Stimulated activated CD8-positive, alpha-beta memory T cell treated with anti-CD3 and anti-CD28 coated beads, Interleukin-7, amount 100 ng/mL, for 1 hour (primary cell): ENCODE measurements at places on chromosomes 11 and 22.
A peak's percentile ranks its signal among the peaks of the same experiment; 100 is the strongest.

GRCh38 chr22:33126881-33127280 lies 68.7 kb upstream of the SYN3 start:
- DNase-seq: no peak

- DNase-seq: no peak
Measured at GRCh38 chr11:111978028-111978771, 41.1 kb downstream of the DIXDC1 start.

GRCh38 chr11:14852571-14853177 lies 39.4 kb downstream of the CYP2R1 start:
- DNase-seq: no peak

- peak; percentile 82 for DNase-seq
Measured at GRCh38 chr11:45147017-45147728, 734 bp downstream of the PRDM11 start.

DNA sequence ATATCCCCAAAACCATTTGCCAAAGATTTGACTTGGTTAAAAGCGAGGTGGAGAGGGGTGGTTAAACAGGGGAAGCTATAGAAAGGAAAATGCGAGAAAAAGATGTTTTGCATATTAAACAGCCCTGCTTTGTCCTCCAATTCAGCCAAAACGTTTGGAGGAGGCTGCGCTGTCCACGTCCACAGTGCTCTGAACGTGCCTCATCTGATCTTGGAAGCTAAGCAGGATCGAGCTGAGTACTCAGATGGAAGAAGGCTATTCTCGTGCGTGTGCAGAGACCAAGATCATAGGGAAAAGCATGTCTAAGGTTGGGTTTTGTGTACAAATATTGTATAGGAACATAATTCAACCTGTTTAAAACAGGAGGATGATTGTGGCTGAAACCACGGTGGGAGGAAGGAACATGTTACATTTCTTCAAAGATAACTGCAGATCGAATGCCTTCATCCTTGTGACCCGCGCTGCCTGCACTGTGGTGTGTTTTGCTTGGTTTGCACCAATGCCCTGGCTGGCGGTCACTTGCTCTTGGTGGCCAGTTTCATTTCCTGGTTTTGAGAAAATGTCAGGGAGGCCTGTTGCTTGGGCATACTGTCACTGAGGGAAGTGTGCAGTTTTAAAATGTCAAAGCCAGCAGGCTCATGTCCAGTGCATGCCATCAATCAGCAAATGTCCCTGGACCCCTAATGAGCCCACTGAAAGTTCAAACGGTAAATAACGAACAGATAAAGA lies 40.4 kb downstream of the FLI1 start:
- no peak for DNase-seq

GRCh38 chr11:34859496-34859895 lies 56.7 kb downstream of the APIP start:
- no peak for DNase-seq

- DNase-seq: peak; percentile 71
Measured at GRCh38 chr22:37457093-37457893, 28.9 kb downstream of the MFNG start.

- DNase-seq: no peak
Measured at GRCh38 chr11:47007579-47007978, 71.0 kb downstream of the CSTPP1 start.

- DNase-seq: no peak
Measured at GRCh38 chr11:117443266-117444186, 115.9 kb downstream of the CEP164 start.

- DNase-seq: no peak
Measured at GRCh38 chr11:27693398-27693797, 6.9 kb downstream of the BDNF start.

DNA sequence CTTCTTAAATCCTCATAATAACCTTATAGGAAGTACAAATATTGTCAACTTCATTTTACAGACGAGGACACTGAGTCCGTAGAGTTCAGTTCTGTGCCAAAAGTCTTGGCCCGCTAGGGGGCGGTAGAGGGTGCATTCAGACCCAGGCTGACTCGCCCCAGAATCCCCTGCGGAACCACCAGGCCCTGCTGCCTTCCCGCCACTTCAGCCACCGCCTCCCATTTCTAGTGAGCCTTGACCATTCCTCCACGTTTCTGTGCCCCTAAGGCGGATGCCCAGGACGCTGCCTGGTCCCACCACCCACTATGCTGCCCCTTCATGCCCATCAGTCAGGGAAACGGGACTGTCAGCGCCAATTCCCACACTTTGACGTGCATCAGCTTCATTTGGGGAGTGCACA lies 19.1 kb downstream of the SYT13 start:
- no peak for DNase-seq

GRCh38 chr11:4039011-4039410 lies 55.6 kb upstream of the RRM1 start:
- no peak for DNase-seq

DNA sequence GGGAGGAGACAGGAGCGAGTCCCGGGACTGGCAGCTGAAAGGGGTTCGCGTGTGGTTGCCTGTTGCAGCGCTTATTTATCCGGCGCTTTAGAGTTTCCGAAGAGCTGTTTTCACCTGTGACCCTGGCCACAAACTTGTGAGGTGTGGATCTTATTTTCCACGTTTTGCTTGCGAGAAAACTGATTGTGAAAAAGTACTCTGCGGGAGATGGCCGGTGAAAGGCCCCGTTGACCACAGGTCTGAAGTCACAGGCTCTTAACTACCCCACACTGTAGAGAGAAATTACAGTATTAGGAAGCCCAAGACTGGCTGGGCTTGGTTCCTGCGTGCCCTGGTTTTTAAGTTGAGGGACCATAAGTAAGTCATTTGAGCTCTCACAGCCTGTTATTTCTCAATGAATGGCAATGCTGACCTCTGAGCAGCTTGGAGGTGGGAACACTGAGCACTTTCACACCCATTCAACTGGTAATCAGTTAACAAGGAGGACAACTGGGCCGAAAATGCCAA lies 379 bp upstream of the RAB38 start:
- no peak for DNase-seq

- no peak for DNase-seq
Measured at GRCh38 chr11:61417670-61418069, 12.1 kb downstream of the CPSF7 start.

- no peak for DNase-seq
Measured at GRCh38 chr11:78037056-78037455, 14.0 kb upstream of the KCTD14 start.

- DNase-seq: no peak
Measured at GRCh38 chr22:34579519-34579918, 486.4 kb upstream of the ISX start.

GRCh38 chr11:46723359-46723680 lies 4.3 kb downstream of the F2 start:
- no peak for DNase-seq

GRCh38 chr11:92979176-92979575 lies 9.7 kb downstream of the MTNR1B start:
- DNase-seq: no peak

- DNase-seq: no peak
Measured at GRCh38 chr11:39570526-39570925, 1888.9 kb downstream of the LRRC4C start.

DNA sequence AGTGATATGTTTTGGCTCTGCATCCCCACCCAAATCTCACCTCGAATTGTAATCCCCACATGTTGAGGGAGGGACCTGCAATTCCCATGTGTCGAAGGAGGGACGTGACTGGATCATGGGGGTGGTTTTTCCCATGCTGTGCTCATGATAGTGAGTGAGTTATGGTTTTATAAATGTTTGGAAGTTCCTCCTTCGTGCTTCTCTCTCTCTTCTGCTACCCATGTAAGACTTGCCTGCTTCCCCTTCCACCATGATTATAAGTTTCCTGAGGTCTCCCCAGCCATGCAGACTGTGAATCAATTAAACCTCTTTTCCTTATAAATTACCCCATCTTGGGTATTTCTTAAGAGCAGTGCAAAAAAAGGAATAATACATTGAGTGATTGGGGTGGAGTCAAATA lies 7.3 kb upstream of the CEP295 start:
- DNase-seq: no peak

GRCh38 chr11:130070846-130071200 lies 1.1 kb downstream of the APLP2 start:
- no peak for DNase-seq

- no peak for DNase-seq
Measured at GRCh38 chr22:36512333-36512732, 5.5 kb upstream of the FOXRED2 start.

DNA sequence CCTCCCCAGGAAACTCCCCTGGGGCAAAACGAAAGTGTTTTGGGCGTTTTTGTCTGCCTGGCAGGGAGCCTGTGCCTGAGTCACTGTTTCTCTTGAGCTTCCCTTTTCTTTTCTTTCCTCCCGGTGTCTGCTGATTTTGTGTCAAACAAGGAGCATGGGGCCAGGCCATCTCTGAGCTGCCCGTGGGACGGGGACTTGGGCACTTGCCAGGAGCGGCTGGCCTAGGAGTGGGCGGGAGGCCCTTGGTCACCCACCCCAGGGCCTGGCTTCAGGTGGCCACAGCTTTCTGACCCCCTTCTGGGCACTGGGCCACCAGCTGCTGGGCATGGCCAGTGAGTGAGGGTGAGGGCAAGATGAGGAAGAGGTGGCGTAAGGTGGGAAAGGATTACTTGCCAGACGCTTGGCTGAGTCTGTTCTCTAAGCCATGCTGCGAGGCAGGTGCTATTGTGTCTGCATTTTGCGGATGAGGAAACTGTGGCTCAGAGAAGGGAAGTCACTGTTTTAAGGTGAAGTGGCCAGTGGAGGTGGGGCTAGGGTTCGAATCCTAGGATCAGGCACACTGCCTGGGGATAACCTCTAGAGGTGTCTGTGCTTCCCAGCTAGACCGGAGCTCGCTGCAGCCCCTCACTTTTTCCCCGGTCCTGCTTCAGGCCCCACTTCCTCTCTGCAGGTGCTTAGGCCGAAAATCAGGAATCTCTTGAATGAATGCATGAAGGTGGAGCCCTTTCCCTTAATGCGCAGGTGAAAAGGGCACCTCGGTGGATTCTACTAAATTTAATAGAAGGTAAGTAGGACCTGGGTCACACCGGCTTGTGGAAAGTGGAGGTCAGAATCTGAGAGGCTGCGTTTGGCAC lies 7.8 kb upstream of the NFAM1 start:
- no peak for DNase-seq

DNA sequence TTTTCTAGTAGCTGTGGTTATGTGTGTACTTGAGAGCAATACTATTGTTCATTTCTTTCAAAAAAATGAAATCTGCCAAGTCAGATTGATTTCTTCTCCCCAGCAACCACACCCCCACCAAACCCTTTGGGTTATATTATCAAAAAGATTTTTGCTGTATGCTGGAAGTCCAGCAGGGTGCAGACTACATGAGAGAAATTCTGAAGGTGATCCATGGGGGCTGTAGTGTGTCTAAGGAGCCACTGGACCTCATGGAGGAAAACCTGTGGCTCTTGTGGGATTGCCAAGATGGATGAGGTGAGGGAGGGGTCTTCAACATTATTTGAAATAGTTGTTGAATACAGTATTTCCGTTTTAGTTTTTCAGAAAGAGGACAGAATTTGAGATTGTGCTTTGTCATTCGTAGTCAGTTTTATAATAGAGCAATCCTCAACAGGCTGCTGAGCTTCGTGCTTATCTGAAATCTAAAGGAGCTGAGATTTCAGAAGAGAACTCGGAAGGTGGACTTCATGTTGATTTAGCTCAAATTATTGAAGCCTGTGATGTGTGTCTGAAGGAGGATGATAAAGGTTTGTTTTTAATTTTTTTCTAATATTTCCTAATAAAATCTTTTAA lies 3.1 kb downstream of the EIF3M start:
- DNase-seq: no peak

- no peak for DNase-seq
Measured at GRCh38 chr22:42327462-42328129, 57.1 kb upstream of the TCF20 start.

- DNase-seq: no peak
Measured at GRCh38 chr11:86151174-86152005, 82.5 kb upstream of the PICALM start.

GRCh38 chr11:121928597-121929580 lies 187.1 kb downstream of the BLID start:
- no peak for DNase-seq

GRCh38 chr11:43942662-43943371 lies 380 bp downstream of the C11orf96 start:
- no peak for DNase-seq

- no peak for DNase-seq
Measured at GRCh38 chr11:104892723-104893511, 5.3 kb downstream of the CASP12 start.

- DNase-seq: no peak
Measured at GRCh38 chr22:44928136-44928463, 81.7 kb downstream of the PHF21B start.

GRCh38 chr11:93783362-93783761 lies 720 bp upstream of the MED17 start:
- DNase-seq: no peak

DNA sequence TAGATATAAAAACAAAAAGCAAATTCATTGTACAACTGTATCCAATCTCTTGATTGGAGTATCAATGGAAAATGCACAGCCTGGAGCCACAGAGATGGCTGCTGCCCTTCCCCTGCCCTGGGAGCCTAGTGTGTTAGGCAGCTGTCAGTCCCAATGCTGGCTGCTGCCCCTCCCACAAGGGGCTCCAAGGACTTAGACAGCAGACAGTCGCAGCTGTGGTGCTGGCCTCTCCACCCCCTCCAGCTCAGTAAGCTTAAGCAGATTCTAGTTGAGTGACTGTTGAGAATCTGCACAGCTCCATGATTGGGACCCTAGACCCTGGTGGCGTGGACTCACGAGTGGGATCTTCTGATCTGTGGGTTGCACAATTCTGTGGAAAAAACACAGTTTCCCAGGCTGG lies 1511.2 kb downstream of the FAM181B start:
- DNase-seq: no peak

DNA sequence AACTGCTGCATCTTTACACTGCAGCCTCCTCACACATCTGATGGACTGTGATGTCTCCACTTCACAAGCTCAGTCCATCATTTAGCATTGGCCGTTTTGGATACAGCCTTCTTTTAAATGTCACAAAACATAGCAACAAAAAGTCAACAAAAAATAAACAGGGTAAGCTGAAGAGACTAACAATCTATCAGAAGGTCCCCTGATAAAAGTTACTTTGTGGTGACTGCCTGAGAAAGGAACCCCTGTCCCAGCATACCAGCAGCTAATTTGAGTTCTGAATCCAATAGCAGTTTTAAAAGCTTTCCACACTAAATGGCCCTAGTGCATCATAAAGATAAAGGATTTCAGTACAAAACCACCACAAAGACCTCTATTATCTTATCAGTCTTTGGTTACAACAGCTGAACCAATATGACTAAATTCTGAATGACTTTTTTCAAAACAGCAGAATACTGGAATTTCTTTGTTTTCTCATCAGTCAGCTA lies 162.4 kb downstream of the SOX6 start:
- no peak for DNase-seq

DNA sequence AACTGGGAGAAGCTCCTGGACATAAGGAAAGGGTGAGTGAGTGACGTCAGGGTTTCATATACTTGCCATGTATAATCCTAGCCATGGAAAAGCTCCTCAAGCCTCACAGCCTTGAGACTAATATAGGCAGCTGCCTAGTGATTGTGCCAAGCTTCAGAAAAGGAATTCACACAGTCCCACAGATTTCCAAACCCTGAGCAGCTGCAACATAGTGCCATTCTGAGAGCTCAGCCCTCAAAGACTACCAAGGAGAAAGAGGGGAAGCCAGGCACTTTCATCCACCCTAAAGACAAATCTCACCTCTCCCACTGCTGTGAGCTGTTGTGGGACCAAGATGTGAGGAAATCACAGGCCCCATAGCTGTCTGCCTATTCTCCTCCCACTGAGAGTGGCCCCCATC lies 707.9 kb upstream of the ANO5 start:
- DNase-seq: no peak
